ENCODE measurements at places on chromosomes 16 and 17.

DNA sequence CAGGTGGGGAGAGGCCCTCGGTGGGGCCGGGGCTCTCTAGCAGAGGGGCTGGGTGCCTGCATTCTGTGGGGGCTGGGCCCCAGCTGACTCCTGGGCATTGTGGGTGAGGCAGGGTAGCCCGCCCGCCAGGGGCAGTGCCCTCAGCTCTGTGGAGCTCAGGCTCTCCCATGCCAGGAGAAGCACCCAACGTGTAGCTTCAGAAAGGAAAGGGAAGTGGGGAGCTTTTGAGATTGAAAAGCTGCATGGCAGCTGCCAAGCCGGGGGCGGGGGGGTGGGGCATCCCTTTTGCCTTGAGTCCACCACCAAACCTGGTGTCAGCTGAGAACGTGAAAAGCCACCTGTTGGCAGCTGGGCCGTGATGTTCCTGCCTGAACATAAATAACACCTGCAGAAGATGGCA, 192.1 kb upstream of the CIBAR2 start:
- no peak for DNase-seq

- no peak for DNase-seq
These were observed 26.0 kb upstream of the ITGB4 start for GRCh38 chr17:75695141-75695829.

DNA sequence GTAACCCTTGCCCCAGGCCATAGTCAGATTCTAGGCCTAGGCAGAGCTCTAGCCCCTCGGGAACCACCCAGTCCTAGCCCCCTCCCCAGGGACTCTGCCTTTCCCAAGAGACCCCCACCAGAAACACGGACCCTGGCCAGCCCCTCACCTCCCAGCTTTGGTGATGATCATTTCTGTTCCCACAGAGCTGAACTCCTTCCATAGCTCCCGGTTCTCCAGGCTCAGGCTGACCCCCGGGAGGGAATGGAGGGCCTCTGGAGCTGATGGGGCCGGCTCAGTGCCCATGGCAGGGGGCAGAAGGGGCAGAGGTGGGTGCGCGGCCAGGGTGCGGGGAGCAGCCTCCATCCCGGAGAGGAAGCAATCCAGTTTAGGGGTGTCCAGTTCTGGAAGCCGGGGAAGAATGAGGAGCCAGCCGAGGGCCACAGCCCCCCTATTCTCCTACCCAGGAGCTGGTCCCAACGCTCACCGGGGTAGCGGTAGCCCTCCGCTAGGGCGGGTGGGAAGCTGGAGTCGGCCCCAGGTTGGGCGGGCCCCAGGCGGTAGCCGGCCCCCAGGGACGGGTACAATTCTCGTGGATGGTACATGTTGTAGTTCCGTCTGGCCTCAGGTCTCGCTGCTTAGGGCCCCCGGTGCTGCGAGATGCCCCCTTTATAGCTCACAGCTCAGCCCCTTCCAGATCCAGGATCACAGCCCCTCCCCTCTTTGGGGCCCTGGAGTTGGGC, 953 bp downstream of the TBX6 start:
- no peak for DNase-seq

- no peak for DNase-seq
These were observed 22.9 kb upstream of the KRT17 start for GRCh38 chr17:41647038-41647813.

GRCh38 chr16:3591991-3592390, 14.8 kb upstream of the NLRC3 start:
- no peak for DNase-seq

DNA sequence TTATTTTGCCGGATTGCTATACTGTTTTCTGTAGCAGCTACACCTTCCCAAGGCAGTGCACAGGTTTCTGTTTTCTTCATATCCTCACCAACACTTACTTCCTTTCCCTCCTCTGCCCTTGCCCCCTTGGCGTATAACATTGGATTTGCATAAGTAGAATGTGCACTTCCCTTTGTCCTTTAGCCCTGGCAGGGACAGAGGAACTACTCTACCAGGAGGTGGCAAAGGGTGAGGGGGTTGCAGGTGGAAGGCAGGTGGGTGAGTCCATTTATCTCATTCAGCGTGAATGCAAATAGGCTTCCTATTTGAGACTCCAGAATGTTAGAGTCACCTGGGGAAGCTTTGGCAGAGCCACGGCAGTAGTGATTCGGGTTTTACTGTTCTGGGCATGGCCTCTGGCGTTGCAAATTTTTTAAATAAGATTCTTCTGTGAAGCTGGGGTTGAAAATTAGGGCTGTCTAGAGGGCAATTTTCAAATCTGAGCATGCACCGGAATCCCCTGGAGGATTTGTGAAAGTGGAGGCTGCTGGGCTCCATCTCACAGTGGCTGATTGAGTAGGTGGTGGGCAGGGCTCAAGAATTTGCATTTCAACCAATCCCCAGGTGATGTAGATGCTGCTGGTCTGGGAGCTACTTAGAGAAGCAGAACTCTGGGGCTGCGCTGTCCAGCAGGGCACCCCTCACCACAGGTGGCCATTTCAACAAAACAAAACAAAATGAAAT, 84.7 kb downstream of the PLCG2 start:
- no peak for DNase-seq

DNA sequence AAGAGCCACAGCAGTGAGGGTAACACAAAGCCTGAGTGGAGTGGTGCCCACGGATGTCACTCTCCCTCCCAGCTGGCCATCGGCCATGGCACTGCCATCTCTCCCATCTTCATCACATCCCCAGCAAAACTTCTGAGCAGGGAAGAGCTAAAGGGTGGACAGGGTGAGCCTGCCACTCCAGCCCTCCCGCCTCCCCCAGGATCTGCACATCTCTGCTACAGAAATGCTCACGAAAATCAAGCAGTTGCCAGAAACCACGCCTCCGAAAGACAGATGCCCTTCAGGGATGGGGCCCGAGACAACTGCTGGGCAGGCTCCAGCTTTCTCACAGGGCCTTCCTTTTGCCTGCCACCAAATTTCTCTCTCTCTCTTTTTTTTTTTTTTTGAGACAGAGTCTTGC, 3.6 kb downstream of the GRIN2C start:
- no peak for DNase-seq

GRCh38 chr17:72346306-72346705, 225.5 kb downstream of the SOX9 start:
- no peak for DNase-seq

GRCh38 chr16:49855822-49856671, at the start of gene ZNF423:
ZNF423 (minus strand) TSS chr16:49856112; CDS start chr16:49855774, 338 bp downstream.
- DNase-seq, result no peak

DNA sequence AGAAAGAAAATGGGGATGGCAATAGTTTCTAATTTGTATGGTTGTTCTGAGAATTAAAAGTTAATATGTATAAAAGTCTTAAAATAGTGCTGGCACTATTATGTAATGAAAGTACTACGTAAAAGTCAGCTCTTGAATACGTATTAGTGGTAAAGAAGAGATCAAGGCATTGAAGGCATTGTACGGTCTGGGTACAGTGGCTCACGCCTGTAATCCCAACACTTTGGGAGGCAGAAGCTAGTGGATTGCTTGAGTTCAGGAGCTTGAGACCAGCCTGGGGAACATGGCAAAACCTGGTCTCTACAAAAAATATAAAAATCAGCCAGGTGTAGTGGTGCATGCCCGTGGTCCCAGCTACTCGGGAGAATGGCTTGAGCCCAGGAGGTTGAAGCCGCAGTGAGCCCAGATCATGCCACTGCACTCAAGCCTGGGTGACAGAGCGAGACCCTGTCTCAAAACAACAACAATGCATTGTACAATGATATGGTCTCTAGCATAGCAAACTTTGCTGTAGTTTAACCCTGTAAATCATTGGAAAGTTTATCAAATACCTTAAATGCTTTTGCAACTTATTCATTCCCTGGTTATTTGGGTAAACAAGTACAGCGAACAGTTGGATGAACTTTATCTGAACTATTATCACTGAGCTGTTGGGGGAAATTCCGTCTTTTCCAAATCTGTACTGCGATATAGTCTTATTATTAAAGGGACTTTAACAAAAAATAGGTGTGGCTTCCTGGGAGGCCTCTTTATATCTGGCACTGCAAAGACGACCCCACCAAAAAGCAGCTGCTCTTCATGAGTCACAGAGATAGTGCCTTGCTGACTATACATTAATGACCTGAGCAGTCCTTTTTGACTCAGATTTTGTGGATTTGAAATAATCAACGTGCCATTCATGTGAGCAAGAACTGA, 73.6 kb downstream of the GPRC5B start:
- no peak for DNase-seq

- DNase-seq, result no peak
These were observed 3.4 kb upstream of the ZNF423 start for GRCh38 chr16:49859125-49859811.

DNA sequence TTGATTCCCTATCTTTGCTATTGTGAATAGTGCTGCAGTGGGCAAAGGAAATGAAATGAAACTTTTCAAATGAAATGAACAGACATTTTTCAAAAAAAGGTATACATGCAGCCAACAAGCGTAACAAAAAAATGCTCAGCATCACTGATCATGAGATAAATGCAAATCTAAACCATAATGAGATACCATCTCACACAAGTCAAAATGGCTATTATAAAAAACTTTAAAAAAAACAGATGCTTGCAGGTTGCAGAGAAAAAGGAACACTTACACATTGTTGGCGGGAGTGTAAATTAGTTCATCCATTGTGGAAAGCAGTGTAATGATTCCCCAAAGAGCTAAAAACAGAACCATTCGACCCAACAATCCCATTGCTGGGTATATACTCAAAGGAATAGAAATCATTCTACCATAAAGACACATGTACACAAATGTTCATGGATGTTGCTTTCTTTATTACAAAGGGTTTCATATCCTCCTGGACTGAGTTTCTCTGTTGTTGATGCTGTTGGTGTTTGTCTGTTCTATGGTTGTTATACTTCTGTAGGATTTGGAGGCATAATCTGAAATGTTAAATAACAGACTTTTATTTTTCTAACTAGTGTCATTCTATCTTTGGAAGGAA, 99.3 kb upstream of the SOX9 start:
- DNase-seq, result no peak

DNA sequence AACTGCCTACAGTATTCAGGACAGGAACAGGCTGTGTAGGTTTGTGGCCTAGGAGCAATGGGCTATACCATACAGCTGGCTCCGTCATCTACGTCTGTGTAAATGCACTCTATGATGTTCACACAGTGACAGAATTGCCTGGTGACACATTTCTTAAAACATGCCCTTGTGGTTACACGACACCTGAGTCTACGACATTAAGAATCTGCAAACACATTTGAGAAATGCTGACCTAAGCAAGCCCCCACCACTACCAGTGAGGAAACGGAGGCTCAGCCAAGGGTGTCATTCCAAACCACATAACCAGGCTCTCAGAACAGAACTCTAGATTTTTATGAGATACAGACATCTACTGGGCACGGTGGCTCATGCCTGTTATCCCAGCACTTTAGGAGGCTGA, 23.5 kb downstream of the USP36 start:
- peak; percentile 24 for DNase-seq

GRCh38 chr16:27685807-27686206, 135.9 kb downstream of the KATNIP start:
- no peak for DNase-seq

GRCh38 chr16:81004646-81005353, 1.9 kb downstream of the CMC2 start:
- DNase-seq, result no peak

GRCh38 chr16:17203424-17203823, 267.3 kb downstream of the XYLT1 start:
- no peak for DNase-seq

- no peak for DNase-seq
These were observed 2.6 kb downstream of the COG4 start for GRCh38 chr16:70520612-70521297.

GRCh38 chr17:17359271-17359670, 56.1 kb downstream of the NT5M start:
- DNase-seq, result no peak

- no peak for DNase-seq
These were observed 85.0 kb downstream of the GRIN2A start for GRCh38 chr16:10097271-10097670.

DNA sequence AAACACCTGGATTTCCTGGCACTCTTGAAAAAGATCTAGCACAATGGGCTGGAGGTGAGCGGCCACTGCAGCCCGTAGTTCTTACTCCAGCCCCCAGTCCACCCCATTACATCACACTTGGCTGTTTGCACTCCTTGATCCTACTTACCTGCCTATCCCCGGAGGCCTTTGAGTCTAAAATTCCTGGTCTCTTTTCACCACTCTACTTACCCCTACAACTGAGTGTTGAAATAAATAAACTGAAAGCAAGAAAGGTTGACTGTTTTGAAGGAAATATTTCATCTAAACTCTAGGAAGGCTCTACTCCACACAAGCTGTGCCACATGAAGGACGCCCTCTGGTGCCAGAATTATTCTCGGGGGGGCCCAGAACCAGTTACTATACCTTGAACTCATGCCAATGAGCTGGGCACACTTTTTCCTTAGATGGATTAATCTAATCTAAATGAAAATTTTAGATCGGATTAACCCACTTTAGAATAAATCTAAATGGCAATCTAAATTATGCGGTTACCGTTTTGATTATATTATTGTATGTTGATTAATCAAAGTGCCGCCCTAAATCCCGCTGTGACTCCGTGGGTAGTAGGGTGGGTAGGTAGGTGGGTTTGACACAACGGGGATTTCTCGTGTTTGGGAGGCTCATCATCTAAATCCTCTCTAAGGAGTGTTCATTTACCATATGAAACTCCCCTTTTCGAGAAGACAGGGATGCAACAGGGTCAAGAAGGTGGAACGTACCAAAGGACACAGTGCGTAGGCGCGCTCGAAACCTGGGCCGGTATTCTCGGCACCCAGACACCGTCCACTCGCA, 651 bp upstream of the EIF1 start:
- DNase-seq, result peak; percentile 48

DNA sequence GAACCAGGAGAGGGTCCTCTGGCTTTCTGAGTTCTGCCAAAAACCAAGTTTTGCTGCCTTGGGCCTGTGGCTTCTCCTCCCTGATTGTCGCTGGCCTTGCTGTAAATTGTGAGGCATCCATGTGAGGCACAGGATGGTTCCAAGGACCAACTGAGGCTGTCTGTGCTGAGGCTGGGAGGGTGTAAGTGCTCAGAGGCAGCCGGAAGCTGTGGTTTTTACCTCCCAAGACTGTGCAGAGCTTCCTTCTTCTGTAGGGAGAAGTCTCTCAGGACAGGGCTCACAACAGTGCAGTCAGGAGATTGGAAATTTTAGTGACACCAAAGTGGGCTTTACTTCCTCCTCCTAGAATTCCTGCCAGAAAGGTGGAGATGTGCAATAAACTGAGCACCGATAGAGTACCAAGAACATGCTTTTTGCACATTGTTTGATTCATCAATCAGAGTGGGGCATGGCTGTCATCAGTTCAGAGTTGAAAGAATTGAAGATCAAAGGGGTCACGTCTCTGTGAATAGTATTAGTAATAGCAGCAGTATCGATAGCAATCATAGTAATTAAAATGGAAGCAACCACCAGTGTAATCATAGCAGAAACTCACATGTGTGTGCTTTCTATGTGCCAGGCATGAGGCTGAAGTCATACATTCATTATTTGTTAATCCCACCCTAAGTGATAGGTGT, 467.1 kb downstream of the WWOX start:
- no peak for DNase-seq
